ENCODE measurements at places on chromosomes 3 and 15.

- no peak for DNase-seq
Measured at GRCh38 chr3:64152676-64153466, 72.4 kb downstream of the PRICKLE2 start.

GRCh38 chr15:100972975-100973350 lies 53.8 kb downstream of the LRRK1 start:
- peak; percentile 51 for DNase-seq

- no peak for DNase-seq
Measured at GRCh38 chr3:7618606-7619005, 757.7 kb downstream of the GRM7 start.

DNA sequence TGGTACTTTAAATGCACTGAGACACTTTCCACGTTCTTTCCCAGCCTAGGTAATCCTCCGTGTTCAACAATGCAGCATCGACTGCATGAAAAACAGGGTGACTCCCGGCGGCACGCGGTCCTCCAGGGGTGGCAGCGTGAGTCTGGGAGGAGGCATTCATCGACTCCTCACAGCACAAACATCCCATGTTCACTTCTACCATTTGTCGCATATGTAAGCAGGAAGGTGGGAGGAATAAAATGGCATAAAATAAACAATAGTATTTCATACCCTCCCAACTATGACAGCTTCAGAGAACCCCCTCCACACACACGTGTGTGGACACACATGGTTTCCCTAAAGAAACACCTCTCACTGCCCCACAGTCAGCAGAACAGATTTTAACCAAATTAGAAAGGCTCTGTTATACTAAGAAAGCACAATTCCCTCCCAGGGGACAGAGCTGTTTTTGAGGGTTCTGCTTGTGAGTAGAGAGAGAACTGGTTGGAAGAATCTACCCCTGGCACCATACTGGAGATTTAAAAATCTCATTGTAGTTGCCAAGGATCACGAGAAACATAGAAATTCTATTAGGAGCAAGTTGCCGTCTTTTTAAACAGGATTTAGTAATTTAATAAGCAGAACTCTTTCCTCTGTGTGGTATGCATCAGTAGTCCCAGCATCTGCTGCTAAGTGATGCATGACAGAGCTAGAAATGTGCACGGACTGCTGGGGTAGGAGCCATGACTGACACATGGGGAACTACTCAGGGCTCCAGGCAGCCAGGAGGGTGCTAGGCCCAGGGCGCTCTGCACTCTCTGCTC lies 6.0 kb downstream of the FAM43A start:
- DNase-seq = peak; percentile 40

DNA sequence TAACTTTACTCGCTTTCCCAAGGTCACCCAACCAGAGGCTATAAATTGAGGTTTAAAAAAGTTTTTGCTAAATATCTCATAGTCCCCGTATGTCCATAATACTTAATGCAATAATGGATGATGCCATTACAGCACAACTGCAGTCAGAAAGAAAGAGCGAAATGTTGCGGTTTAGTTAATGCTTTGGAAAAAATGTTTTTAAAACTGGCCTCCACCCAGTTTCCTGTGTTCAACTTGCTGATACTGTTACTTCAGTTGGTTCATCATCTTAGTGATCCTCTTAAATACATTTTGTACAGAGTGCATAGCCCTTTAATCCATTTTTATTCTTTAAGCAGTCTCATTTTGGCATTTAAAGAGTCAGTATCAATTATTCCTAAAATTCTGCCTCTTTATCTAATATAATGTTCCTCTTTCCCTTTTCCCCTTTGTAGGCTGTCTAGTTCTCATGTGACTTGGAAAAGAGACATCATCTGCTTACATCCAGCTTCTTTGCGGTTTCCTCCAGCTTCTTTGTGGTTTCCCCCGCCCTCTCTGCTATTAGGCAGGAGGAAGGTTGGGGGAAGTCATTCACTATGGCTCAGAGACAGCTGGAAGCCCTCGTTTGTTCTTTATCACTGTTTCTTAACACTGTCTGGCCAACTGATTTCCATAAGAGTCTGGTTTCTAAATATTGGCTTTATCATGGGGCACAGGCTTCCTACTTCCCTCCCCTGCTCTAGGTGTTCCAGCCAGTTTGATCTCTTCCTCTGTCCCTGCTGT lies 154.3 kb downstream of the GOLIM4 start:
- DNase-seq = no peak

DNA sequence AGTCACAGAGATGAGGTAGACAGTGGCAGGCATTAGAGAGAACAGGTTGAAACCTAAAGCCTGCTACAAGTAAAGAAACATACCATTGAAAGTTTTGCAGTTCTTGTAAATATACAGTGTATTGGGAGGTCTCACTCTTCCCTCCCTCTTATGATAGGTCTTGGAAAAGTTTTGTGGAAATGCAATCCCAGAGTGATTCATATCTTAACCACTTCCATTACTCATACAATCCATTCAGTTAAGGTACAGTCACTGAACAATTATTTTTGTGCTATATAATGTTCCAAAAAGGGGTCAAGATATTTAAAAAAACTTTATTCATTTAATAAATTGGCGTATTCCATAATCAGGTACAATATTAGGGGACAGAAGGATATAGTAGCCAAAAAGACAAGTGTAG lies 737.7 kb upstream of the ALCAM start:
- DNase-seq = no peak

- no peak for DNase-seq
Measured at GRCh38 chr3:52020796-52021195, 25.1 kb upstream of the RPL29 start.
